Ascending aorta (tissue), 2 donors: ENCODE measurements at places on chromosomes 5 and 9. TPM values are rescaled to one million over a fixed set of nuclear protein-coding genes. Genes with fewer than 3 reads are reported as not detected.

- DNase-seq: no peak
Measured at GRCh38 chr9:72454871-72455491, 66.4 kb upstream of the TMC1 start.

DNA sequence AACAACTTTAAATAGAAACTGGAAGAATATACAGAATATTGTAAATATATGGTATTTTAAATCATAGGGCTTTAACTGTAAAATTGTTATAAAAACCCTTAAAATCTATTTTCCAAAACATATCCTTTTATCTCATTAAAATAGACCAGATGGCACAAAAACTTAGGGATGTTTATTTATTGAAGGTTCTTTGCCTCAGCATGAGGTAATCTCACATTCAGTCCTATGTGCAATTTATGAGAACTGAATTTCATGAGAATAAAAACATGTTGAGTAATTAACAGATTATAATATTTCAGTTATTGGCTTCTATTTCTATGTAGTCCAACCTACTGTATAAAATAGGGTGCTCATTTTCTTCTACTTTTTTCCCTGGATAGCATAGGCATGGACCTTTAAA, 329.2 kb upstream of the PRR16 start:
- DNase-seq: no peak

DNA sequence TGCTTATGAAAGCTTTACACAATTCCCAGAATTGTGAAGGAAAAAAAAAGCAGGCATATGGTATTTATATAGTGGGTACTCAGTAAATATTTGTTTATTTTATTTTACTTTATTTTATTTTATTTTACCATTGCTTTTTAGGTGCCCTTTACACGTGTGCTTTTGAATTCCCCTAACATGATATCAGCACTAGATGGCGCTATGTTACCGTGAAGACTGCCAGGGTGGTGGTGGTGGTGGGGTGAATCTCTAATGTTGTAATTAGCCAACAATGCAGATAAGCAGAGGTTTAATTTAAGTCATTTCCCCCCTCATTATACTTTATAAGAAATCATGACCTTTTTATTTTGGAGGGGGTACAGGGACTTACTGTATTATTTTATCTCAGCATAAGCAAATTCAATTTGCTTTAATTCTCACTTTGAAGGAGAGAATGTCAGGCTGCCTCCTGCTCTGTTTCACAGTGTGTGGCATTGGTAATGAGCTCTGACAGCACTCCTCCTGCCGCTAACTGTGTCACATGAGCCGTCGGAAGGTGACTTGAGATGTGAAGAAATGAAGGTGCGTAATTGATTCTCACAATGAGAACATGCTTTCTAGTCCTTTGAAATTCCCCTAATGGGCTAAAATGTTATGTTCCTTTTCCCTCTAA, 165.6 kb downstream of the YTHDC2 start:
- no peak for DNase-seq

DNA sequence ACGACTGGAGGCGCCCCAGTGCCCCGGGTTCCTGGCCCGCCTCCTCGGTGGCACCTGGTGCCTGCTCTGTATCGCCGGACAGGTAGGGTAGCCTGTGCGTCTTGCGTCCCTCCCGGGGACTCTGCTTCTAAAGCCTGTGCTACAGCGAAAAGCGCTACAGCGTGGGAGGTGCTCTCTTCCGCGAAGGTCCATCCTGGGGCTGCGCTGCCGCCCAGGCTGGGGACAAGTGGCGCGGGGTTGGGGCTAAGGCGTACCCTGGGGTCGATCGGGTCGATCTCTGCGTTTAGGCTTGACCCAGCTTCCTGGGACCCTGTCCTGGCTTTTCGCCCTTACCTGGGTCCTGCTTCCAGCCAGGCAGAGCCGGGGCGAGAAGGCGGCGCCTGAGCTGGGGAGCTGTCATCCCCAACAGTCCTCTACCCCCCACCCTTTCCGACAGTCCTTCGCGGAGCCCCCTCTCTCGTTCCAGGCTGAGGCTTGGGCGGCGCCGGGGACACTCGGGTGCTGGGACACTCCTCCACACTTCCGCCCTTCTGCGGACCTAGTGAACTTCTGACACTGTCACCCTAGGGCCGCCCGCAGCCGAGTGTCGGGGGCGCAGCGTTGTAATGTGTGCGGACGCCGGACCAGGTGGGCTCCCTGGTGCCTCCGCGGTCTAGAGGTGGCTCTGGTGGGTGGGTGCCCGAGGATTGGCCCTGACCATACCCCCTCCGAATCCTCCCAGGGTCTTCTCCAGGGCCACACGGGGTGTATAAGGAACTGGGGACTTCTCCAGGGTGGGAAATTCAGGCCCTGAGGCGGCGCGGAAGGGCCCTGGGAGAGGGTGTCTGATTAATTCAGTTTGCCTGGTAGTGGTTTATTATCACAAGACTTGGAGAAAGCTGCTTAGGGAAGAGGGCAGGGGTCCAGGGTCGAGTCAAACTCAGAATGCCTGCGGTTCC, 328.2 kb downstream of the SH3GL2 start:
- DNase-seq: peak; percentile 63

GRCh38 chr5:147893820-147894219, 12.5 kb downstream of the C5orf46 start:
- no peak for DNase-seq

DNA sequence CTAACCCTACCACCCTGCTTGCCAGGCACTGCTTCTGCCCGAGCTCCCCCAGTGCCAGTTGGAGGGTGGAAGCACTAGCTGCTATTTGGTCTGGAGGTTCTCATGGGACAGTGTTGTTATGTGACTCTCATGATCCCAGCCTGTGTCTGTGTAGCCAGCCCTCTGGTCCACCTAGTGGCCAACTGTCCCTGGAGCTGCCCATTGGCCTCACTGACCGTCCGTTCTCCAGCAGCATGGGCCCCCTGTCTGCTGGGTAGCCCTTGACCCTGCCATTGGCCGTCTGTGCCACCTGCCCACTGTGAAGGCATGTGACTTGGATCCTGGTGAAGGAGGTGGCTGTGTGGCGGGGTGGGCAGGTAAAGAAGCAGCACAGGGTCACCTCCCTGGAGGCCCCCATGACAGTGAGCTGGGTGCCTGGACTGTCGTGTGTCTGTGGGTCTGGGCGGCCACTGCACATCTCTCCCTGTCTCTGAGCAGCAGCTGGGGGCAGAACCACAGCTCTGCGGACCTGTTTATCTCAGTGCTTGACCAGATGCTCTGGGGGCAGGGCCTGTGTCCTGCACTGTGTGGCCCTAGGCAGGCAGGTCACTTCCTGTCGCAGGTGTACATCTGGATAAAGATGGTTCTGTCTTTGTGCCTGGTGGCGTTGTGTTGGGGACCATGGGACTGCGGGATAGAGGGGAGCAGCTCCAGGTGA, 11.4 kb downstream of the PHF2 start:
- DNase-seq: peak; percentile 56

DNA sequence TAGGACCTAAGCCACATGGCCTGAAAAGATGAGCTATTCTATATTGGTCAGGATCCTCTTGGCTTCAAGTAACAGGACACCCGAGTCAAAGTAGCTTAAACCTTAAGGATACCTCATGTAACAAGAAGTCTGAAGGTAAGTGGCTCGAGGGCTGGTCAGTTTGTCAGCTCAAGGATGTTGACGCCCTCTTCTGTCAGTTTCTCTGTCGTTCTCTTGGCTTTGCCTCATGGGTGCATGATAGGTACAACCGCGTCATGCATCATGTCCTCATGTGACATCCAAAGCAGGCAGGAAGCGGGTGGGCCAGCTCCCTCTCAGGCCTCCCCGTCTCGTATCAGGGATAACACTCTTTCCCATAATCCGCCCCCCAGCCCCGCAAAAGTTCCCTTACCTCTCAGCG, 22.1 kb upstream of the TCERG1 start:
- DNase-seq: no peak

DNA sequence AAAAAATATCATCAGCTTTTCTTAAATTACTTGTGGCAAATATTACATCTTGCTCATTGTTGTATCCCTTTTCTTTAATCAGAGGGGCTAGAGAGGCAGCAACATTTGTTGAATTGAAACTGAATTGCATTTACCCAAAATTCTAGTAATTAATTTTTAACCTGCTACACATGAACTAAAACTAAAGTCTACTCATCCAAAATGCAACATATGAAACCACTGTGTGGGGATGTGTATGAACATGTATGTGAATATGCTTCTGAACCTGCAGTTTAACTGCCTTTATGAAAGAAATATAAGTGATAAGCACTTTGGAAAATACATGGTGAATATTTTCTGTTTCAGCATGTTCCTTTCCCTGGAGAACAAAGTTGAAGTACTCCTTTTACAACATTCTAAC, 158.5 kb downstream of the KIAA0825 start:
- DNase-seq: no peak

DNA sequence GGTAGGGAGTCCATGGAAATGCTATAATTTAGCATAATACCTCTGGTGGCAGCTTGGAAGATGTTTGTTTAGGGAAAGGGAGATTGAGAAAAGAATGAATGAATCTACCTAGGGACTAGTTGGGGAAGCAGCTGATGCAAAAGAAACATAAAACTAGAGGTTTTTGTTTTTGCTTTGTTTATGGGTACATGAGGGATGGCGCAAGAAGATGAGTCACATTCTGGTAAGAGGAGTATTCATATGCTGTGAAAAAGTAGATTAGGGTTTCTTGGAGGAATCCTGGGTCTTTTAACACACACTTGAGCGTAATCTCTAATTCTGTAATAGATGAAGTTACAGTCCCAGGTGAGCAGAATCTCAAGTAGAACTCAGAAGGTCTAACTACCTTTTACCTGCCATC, 17.1 kb downstream of the C9orf43 start:
- DNase-seq: no peak

The ENTREP1 gene
- 4.2 TPM for total RNA-seq

The FOXD4L4 gene
- not detected for total RNA-seq

The ANXA1 gene
- 261 TPM for total RNA-seq

The CDX1 gene
- not detected for total RNA-seq

The PFN3 gene
- not detected for total RNA-seq
